ENCODE measurements at places on chromosomes 7 and 10.
A peak's percentile ranks its signal among the peaks of the same experiment; 100 is the strongest.

- DNase-seq = no peak
Measured at GRCh38 chr10:94240901-94241300, 121.8 kb downstream of the NOC3L start.

GRCh38 chr7:129845178-129845971 is 107.4 kb downstream of the UBE2H start:
- peak; percentile 79 for DNase-seq

- no peak for DNase-seq
Measured at GRCh38 chr7:84495128-84495527, 300.5 kb upstream of the SEMA3A start.

DNA sequence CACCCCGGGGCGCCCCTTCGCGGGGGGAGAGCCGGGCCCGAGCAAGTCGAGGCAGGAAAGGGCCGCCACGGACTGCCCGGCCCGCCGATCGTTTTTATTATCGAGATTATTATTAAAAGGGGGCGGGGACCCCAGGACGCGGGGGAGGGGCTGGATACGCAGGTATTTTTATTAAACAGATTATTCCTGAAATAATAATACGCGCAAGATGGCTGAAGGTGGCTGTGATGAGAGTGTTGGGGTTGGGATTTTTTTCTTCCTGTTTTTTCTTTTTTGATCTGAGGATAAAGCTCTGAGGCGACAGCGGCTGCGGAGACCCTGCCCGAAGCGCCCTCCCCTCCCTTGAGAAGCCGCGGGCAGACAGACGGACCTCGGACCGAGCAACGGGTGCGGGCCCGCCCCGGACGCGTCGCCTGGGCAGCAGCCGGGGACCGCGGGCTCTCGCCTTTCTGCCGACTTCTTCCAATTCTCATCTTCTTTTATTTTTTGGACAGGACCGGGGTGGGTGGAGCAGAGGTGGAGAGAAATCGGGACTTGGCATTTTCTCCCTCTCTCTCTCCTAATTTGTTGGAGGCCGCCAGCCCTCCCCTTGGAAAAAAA is 1.4 kb upstream of the TRIM8 start:
- DNase-seq = peak; percentile 60

GRCh38 chr10:29199339-29199738 is 89.5 kb upstream of the LYZL1 start:
- DNase-seq = no peak

- no peak for DNase-seq
Measured at GRCh38 chr10:114034923-114035645, 8.6 kb upstream of the ADRB1 start.

GRCh38 chr10:74177140-74177677 is 26.2 kb downstream of the ADK start:
- DNase-seq = peak; percentile 14

DNA sequence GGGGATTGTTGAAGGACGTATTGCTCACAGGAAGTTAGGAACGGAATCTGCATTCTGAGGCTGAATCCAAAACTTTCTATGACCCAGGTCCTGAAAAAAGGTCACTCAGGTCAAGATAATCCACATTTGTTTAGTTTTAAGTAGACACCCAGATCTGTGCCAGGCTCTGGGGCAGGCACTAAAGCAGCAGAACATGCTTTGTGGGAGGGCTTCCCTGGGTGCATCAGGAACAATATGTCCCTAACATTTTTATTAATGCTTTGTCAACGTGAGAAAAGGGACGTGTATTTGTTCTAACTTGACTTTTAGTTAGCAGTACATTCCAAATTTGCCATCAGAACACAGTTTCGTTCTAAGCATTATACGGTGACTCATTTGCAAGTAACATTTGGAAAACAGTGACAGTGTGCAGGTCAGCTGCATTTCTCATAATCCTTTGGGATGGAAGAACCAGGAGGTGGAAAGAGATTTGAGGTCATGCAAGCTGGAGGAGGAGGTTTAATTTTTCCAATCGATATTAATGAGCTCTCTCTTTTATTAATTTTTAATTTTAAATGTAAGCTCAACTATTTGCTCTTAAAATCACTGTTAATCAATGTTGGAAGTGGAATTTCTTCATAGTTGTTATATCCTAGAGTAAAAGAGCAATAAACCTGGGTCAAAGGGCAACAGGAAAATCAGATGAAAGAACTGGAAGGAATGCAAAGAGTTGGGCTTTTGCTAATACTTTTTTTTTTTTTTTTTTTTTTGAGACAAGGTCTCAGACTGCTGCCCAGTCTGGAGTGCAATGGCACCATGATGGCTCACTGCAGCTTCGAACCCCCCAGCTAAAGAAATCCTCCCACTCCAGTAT is 35.0 kb downstream of the TAS2R41 start:
- DNase-seq = no peak

DNA sequence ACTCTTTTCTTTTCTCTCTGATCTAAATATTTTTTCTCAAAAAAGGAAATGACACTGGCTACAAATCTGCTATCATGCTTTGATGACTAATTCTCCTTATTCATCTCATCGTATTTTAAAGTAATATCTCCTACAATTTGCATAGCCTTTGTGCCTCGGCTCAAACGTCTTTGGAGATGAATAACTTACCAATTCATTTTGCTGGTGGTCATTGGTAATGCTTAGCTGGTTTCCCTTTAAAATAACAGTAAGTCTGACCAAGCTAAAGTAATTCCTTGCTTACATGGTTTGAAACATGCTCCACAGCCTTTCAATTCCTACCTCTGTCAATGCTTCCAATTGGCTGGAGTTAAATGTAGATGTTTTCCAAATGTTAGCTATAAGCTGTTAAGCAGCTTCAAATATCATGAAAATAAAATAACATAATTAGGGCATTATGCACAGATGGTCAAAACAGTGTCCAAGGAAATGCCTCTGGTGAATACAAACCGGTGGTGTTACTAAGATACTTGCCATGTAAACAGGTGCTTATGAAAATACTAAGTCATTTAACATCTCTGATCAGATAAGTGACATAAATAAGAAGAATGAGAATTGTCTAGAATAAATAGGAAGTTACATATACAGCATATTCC is 435.0 kb downstream of the POM121L12 start:
- no peak for DNase-seq

DNA sequence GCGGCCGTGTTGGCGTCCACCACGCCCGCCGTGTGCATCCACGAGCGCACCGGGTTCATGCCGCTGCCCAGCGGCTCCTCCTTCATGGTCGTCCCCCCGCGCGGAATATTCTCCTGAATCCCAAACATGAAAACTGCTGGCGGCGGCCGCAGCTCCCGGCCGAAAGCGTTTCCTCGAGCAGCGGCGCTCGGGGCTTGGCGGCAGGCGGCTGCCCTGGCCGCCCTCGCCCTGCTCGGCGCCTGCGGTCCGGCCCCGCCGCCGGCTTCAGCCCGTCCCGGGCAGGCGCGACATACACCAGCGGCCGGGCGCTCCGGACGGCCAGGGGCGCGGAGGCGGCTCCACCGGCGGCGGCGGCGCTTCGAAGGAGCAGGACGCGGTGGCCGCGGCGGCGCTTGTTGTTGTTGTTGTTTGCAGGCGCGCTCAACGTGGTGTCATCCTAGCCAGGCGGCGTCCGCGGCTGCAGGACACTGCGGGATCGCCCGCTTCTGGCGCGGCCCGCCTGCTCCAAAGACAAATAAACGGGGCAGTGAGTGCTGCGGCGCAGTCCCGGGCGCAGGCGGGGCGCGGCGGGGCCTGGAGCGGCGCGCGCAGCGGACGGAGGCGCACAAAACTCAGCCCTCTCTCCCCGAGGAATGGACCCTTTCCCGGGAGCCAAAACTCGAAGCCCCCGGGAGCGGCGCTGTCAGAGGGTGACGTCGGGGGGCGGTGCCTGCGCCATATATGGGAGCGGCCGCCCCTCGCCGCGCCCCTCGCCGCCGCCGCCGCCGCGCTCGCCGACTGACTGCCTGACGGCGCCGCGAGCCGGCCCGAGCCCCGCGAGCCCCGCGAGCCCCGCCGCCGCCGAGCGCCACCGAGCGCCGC is at the start of gene EBF3:
Gene EBF3, minus strand, starts transcription at position 634 of the 861 bp plus-strand sequence. Its CDS starts 506 bp downstream, at position 128.
- no peak for DNase-seq
